ENCODE measurements at places on chromosomes 7 and 10. TPM values are rescaled to one million over a fixed set of nuclear protein-coding genes. Genes with fewer than 3 reads are reported as not detected.

DNA sequence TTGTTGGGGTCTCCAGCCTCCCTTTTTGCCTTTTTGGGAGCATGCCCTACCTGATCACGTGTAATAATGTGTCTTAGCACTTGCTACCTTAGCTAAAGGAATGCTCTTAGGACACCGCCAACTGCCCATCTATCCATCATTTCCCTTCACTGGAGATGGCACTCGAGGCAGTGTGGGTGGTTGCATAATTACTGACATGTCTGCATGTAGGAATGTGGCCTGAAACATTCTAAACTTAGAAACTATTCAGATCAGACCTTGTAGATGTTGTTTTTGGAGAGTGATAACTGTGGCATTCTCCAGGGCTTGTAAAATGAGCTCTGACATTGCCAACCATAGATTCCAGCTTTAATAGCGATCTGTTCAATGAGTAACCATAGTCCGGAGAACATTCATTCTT, 365.8 kb downstream of the BBS9 start:
- H3K27me3 ChIP-seq = no peaks in the 10 kb centered on the region
- no peak overlapping the region for H3K4me3 ChIP-seq
- H3K36me3 ChIP-seq = no peaks in the 10 kb centered on the region
- H3K4me1 ChIP-seq = no peaks in the 10 kb centered on the region
- DNase-seq = no peak

- H3K27ac ChIP-seq = no peak overlapping the region
- H3K36me3 ChIP-seq = no peaks in the 10 kb centered on the region
- no peaks in the 10 kb centered on the region for H3K4me1 ChIP-seq
- H3K27me3 ChIP-seq = no peaks in the 10 kb centered on the region
- H3K4me3 ChIP-seq = no peak overlapping the region
Measured at GRCh38 chr7:80732630-80733029, 94.2 kb downstream of the CD36 start.

GRCh38 chr10:124013916-124014315, 79.5 kb downstream of the CHST15 start:
- H3K27ac ChIP-seq = no peak overlapping the region
- no peak overlapping the region for H3K4me3 ChIP-seq
- DNase-seq = peak; percentile 45

- no peak for DNase-seq
- H3K27ac ChIP-seq = peak overlapping the region; percentile 87
- H3K4me1 ChIP-seq = peaks cover 19% of the 10 kb centered on the region
- no peaks in the 10 kb centered on the region for H3K36me3 ChIP-seq
- peak overlapping the region; percentile 17 for H3K4me3 ChIP-seq
Measured at GRCh38 chr7:139829775-139830117, 682 bp downstream of the TBXAS1 start.

DNA sequence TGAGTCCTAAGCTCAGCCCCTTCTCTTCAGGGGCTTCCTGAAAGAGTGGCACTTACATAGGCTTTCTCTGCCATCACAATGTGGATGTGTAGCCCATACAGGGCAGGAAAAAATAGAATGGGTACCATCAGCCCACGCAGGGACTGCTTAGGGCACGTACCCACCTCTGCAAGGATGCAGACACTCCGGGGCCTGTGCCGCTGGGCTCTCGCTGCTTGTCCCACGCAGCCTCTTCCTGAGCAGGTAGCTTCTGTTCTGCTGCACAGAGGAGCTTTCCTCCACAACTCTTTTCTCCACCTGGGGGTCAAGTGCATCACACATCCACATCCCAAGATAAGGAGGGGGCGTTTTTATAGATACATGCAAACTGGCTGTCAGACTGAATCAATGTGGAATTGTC, 34.3 kb downstream of the FRMPD2 start:
- H3K4me1 ChIP-seq = no peaks in the 10 kb centered on the region
- no peaks in the 10 kb centered on the region for H3K27me3 ChIP-seq
- no peaks in the 10 kb centered on the region for H3K36me3 ChIP-seq
- H3K4me3 ChIP-seq = no peak overlapping the region
- DNase-seq = no peak
- no peak overlapping the region for H3K27ac ChIP-seq

GRCh38 chr7:1942243-1942940, 272.3 kb downstream of the ELFN1 start:
- H3K27me3 ChIP-seq = no peaks in the 10 kb centered on the region
- DNase-seq = peak; percentile 51
- H3K4me1 ChIP-seq = peaks cover 93% of the 10 kb centered on the region
- H3K36me3 ChIP-seq = peaks cover 17% of the 10 kb centered on the region
- no peak overlapping the region for H3K4me3 ChIP-seq
- H3K27ac ChIP-seq = no peak overlapping the region

- H3K4me1 ChIP-seq = no peaks in the 10 kb centered on the region
- DNase-seq = no peak
- no peak overlapping the region for H3K4me3 ChIP-seq
- H3K36me3 ChIP-seq = no peaks in the 10 kb centered on the region
- H3K27me3 ChIP-seq = no peaks in the 10 kb centered on the region
- no peak overlapping the region for H3K27ac ChIP-seq
Measured at GRCh38 chr10:28637346-28637745, 40.0 kb upstream of the BAMBI start.

DNA sequence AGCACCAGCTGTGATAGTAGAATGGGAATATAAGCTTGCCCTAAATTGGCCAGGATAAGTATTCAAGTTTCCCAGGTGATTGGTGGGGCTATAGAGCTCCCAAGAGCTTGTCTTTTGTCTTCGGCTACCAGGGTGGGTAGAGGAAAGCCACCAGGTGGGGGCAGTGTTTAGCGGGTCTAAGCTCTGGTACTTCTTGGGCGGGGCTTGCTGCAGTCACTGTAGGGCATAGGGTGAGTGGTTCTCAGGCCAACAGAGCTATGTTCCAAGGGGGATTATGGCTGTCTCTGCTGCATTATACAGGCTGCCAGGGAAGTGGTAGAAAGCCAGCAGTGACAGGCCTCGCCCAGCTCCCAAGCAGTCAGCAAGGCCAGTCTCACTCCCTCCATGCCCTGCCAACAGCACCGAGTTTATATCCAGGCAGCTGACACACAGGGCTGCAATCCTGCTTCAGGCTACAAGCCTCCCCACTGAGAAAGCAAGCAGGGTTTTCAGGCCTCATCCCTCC, 110.7 kb downstream of the ZNF467 start:
- no peak overlapping the region for H3K27ac ChIP-seq
- DNase-seq = peak; percentile 83
- no peaks in the 10 kb centered on the region for H3K4me1 ChIP-seq
- peaks cover 6% of the 10 kb centered on the region for H3K27me3 ChIP-seq
- no peaks in the 10 kb centered on the region for H3K36me3 ChIP-seq
- H3K4me3 ChIP-seq = no peak overlapping the region

DNA sequence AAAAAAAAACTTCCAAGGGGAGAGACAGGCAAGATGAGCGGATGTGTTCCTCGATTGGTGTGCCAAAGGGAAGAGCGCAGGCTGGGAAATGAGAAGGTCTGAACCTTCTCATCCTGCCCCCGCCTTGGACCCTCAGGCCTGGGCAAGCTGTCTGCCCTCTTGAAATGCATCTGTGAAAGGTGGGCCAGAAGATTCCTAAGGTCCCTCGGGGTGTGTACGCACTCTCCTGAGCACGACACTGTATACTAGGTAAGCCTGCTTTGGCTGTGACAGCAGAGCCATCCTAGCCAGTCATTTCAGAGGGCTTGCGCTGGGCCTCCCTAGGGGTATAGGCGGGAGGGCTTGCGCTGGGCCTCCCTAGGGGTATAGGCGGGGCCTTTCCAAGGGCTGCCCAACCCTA, 26.8 kb downstream of the PODXL start:
- peak; percentile 39 for DNase-seq
- H3K4me1 ChIP-seq = peaks cover 6% of the 10 kb centered on the region
- no peaks in the 10 kb centered on the region for H3K27me3 ChIP-seq
- H3K27ac ChIP-seq = no peak overlapping the region
- H3K4me3 ChIP-seq = no peak overlapping the region
- H3K36me3 ChIP-seq = no peaks in the 10 kb centered on the region

GRCh38 chr10:94146746-94147145, 153.0 kb downstream of the PLCE1 start:
- no peaks in the 10 kb centered on the region for H3K36me3 ChIP-seq
- no peaks in the 10 kb centered on the region for H3K27me3 ChIP-seq
- DNase-seq = no peak
- H3K4me3 ChIP-seq = no peak overlapping the region

- no peaks in the 10 kb centered on the region for H3K27me3 ChIP-seq
- H3K4me3 ChIP-seq = no peak overlapping the region
- H3K36me3 ChIP-seq = no peaks in the 10 kb centered on the region
- H3K4me1 ChIP-seq = no peaks in the 10 kb centered on the region
- H3K27ac ChIP-seq = no peak overlapping the region
Measured at GRCh38 chr7:133207687-133208086, 45.2 kb upstream of the EXOC4 start.

DNA sequence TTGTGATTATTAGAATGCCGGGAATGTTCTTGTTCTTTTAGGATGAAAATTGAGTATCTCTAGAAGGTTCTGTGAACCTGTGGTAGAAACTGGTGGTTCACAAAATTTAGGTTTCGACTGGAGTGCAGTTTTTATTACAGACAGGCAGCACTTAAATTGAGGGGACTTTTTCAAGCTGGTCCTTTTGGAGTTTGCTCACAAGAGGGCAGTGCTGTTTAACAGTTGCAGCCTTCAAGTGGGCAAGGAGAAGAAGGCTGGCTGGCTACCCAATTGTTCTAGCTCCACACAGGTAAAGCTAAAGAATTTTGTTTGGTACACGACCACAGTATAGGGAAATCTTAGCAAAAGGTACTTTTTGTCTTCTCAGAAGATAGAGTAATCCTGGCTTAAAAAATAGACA, 233.6 kb downstream of the SNX13 start:
- DNase-seq = no peak
- no peaks in the 10 kb centered on the region for H3K27me3 ChIP-seq
- H3K4me1 ChIP-seq = no peaks in the 10 kb centered on the region
- H3K4me3 ChIP-seq = no peak overlapping the region

DNA sequence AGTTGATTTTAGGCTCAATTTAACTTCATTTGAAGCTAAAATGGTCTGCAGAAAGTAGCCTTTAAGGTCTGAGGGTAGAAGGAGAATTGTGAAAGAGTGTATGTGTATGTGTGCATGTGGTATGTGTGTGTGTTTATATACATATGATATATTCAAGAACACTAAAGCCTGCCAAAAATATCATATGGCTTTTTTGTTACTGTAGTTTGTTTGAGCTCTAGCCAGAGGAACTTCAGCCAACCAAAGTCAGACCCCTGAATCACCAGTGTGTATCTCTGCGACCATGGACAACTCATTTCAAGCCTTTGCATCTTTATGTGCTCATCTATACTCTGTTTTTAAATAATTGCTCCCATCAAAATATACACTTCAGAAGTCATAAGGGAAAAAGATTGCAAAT, 58.4 kb upstream of the HDAC9 start:
- no peaks in the 10 kb centered on the region for H3K36me3 ChIP-seq
- DNase-seq = no peak
- H3K27me3 ChIP-seq = no peaks in the 10 kb centered on the region
- no peaks in the 10 kb centered on the region for H3K4me1 ChIP-seq
- no peak overlapping the region for H3K4me3 ChIP-seq

DNA sequence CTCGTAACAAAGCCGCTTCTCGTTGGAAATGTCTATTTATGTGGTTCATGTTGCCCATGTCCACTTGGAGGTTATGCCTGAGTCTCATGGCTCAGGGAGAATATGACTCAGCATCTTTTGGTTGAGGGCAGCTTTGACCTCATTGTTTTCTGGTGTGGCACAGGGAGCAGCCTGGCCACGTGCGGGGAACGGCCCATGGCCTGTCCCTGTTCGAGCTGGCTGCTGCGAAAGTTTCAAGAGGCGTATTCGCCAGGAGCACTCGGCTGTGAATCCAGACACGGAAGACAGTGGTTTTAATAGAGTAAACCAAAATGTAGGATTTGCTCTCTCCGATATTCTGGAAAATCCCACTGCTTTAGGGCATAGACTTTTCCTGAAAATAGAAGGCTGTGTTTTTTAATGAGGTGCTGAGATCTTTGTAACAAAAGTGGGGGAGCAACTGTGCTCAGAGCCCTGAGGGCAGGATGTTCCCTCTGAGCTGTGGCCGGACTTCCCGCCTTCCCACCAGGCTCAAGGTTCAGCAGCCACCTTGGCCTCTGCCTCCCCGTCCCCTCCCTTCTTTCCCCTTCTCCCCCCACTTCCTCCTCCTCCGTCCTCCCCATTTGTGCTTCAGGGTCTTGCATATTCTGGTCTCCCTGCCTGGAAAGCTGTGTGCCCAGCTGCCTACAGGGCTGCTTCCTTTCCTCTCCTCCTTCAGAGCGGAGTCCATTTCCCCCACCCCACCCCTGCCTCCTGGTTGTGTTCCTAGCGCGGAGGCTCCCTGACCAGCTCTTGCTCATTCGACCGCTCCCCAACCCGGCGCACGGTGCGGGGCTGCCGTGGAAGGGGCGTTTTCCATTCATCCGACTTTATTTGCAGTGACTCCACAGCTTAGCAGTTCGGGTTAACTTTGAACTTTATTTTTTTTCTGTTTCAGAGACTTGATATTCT, 642.0 kb downstream of the SDK1 start:
- peak overlapping the region; percentile 78 for H3K27ac ChIP-seq
- no peak overlapping the region for H3K4me3 ChIP-seq
- H3K4me1 ChIP-seq = peaks cover 4% of the 10 kb centered on the region
- no peaks in the 10 kb centered on the region for H3K27me3 ChIP-seq
- DNase-seq = no peak

- H3K27ac ChIP-seq = no peak overlapping the region
- no peaks in the 10 kb centered on the region for H3K27me3 ChIP-seq
- no peaks in the 10 kb centered on the region for H3K4me1 ChIP-seq
Measured at GRCh38 chr7:69388452-69389137, 209.7 kb upstream of the AUTS2 start.

DNA sequence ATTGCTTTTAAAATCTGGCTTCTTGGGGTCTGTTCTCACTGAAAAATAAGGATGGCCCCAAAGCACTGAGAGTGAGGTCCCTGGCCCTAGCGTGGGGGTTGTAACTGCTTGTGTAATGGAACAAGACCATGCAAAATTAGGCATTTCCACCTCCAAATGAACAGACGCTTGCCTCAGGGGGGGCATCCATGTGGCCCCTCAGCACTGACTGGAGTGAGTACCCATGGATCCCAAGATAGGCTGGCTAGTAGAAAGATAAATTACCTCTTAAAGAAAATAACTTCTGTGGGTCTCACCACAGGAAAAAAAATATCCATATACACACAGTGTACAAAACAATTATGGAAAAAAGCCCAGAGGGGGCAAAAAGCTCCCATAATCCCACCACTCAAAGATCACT, 15.2 kb upstream of the CPA1 start:
- H3K4me3 ChIP-seq = no peak overlapping the region
- H3K36me3 ChIP-seq = no peaks in the 10 kb centered on the region
- no peak overlapping the region for H3K27ac ChIP-seq
- H3K4me1 ChIP-seq = peaks cover 17% of the 10 kb centered on the region

The CHST12 gene
- 45.6 TPM for total RNA-seq

The PRR15 gene
- total RNA-seq = not detected

The MRLN gene
- total RNA-seq = not detected

The LBX1 gene
- total RNA-seq = not detected
